ENCODE measurements at places on chromosomes 2 and 18.

DNA sequence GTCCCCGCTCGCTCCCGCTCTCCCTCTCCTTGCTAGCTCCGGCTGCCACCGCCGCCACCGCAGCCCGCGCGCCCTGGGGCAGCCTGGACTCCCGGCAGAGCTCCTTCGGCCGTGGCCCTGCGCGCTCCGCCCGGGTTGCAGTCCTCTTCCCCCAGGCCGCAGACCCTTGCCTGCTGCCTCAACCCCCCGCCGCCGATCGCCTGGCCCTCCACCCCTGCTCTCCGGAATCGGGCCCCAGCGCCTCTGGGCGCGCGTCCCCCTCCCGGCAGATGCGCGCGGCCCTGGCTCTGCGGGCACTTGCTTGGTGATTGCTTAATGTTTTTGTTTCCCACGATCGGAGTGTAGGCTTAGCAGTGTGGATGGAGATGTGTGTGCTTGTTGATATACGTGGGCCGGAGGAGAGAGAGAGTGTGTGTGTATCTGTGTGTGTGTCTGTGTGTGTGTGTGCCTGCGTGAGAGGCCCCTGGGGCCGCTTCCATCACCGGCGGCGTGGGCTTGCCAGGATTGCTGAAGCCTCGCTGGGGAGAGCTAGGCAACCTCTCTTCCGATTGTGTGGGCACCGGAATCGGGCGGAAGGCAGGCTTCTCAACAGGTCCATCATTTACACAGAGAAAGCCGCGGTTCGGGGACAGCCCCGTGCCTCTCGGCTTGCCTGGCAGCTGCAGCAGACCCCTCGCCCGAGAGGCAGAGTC lies 877 bp downstream of the INHBB start:
- DNase-seq, result no peak

DNA sequence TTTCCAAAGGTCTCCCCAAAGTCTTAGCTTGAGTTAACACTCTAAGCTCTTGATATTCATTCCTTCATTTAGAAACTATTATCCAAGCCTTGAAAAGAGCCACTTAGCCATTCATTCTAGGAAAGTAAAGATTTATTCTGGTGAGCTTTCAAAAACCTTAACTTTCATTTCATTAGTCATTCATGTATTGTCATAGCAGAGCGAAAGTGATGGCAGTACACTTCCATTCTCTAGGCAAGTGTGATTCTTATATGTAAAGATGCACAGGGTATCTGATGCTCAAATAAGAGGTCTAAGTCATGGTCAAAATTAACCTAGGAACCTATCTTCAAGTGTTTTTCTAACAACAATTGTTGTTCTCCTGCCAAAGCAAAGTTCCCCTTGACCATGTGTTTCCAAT lies 553.0 kb upstream of the FANCL start:
- no peak for DNase-seq

- no peak for DNase-seq
Measured at GRCh38 chr2:142603759-142604158, 273.7 kb upstream of the KYNU start.

DNA sequence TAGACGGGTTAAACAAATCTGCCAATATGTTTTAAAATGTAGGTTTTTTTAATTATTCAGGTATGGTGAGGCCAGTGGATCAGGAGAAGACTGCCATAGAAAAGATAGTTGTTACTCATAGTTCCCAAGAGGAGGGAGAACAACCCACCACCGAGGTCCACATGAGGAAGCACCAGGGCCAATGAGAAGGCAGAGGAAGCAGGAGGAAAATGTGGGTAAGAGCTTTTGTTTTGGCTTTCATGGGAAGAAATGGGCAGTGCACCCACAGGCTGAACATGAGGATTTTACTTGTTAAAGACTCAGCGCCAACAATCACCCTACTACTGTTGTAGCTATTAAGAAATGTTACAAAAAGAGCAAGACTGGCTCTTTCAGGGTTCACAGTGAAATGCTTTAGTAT lies 191.8 kb upstream of the HNMT start:
- DNase-seq, result no peak

DNA sequence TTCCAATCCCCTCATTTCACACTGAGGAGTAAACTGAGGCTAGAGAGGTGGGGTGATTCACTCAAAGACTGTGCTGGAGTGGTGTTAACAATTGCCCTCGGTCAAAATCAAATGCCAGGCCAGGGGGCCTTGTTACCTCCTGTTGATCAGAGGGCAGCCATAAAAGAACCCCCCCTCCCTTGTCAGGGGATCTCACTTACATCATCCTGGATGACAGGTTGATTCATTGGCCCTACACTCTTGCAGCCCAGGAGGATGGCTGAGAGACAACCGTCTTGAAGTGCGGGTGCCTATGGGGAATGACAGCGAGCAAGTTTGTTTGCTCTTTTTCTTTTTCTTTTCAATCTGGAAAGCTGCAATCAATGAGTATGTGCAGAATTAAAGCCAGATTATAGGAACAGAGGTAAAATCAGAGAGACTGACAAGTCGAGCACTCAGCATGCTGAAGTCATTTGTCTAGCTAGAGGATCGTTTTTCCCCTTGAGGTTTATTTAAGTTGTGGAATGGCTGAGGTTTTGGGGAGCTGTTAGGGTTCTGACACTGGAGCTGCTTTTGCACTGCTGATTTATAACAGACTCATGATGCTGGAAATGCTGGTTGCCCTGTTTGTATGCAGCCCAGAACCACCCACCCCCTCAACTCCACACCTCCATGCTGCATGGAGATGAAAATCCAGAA lies 26.4 kb upstream of the NRP2 start:
- no peak for DNase-seq

DNA sequence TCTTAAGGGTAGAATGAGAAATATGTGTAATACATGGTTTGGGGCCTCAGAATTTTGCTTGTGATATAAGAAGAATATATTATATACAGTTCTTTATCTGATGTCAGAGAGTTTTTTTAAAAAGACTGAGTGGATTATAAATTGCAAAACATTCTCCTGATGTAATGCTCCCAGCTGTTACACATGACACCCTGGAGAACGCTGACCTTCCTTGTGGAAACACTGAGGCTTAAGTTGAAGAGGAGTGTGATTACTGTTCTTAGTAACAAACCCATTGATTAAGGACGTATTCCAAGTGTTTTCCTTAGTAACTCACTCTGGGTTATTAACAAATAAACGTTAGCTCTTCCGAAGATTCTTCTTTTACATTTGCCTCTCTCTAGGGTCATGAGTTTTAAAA lies 1069.3 kb upstream of the CNTNAP5 start:
- no peak for DNase-seq

DNA sequence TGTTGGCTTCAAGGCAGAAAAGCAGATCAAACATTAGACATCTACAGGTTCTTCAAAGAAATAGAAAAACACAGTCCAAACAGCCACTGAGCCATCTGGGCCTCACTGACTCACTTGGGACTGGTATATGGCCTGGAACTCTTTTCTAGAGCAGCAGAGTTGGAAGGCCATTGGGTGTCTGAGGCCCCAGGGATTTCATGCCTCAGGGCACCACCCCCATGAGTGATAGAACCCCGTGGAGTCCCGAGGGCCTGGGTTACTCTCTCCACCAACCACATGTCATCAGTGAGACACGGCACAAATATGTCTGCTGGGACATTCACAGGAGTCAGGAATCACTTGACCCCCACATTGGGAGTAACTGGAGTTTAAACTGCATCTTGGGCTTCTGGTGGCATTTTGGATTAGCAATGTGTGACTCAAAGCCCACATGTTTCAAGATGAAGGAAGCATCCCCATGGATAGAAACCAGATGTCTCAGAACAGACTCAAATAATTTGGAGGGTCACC lies 44.0 kb downstream of the CAPN13 start:
- no peak for DNase-seq

- no peak for DNase-seq
Measured at GRCh38 chr2:49286045-49286444, 131.7 kb upstream of the FSHR start.

DNA sequence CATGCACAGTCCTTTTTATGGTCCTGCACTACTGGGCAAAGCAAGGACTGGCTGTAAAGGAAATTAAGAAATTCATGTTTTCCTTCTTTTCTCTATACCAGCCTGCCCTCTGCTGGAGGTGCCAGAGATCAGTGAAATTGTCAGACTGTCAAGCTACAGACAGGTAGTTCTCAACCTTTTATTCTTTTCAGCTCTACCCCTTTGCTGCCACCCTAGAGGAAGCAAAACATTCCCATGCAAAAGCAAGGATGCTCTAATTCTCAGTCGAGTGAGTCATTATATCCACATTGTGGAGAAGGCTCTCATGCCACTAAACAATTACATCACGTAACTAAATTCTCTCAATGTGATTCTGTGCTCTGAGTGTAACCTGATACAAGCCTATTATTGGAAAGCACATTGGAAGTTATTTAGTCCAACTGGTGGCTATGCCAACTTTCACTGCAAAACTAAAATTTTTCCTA lies 25.0 kb upstream of the RAPGEF4 start:
- no peak for DNase-seq

DNA sequence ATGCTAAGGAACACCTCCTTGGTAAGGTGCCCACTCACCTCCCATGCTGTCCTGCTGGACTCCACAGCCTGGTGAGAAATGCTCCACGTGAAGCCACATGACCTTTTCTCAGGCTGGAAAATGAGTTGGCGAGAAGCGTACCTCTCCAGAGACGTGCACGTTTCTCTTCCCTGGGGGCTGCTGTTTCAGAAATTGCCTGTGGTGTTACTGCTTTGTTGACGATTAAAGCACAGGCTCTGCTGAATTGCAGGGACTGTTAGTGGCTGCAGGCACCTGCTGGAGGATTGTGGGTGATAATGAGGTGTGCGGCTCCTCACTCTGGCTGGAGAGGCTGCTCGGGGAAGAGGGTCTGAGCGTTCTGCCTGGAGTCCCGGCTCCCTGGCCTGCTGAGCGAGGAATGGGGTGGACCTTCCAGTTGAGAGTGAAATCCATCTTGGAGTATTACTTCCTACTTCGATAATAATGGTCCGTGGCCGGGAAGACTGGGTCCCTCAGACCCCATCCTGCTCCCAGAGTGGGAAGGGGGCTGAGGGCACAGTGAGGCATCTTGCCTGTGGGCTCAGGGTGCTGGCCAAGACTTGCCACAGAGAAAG lies 199.3 kb upstream of the HDAC4 start:
- DNase-seq, result no peak

GRCh38 chr2:102142829-102143449 lies 393 bp downstream of the IL1R1 start:
- DNase-seq, result no peak

DNA sequence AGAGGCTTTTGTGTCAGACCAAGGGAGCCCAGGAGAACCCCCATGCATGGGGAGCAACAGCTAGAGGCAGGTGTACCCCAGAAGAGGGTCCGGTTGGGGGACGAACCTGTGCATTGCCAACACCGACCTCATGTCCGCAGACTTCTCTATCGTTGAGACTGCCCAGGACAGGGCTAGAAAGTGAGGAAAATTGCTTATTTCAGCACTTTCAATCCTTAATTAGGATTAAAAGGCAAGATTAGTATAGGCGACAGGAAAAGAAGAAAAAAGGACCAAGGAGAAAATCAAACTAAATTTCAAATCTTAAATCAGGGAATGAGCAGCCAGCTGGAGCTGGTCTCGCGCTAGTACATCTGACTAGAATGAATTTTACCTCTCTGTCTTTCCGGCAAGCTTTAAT lies 438.9 kb upstream of the SOX11 start:
- DNase-seq, result no peak

- no peak for DNase-seq
Measured at GRCh38 chr2:9837451-9837850, 5.8 kb upstream of the TAF1B start.

DNA sequence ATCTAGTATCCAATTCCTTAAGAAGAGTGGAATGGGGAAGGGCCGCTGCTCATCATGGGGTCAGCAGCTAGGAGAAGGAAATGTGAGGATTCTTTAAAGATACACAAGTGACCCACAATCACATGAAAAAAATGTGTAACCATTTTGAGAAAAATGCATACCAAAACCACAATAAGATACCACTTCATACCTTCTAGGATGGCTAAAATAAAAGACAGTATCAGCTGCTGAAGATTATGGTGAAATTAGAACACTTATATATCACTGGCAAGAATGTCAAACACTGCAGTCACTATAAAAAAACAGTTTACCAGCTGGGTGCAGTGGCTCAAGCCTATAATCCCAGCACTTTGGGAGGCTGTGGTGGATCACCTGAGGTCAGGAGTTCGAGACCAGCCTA lies 67.9 kb downstream of the C2orf74 start:
- no peak for DNase-seq

GRCh38 chr2:145931781-145932395 lies 1412.0 kb upstream of the ZEB2 start:
- DNase-seq, result no peak

GRCh38 chr2:25062511-25062917 lies 20.6 kb downstream of the EFR3B start:
- DNase-seq, result no peak

GRCh38 chr18:58268849-58269248 lies 224.8 kb downstream of the NEDD4L start:
- no peak for DNase-seq

DNA sequence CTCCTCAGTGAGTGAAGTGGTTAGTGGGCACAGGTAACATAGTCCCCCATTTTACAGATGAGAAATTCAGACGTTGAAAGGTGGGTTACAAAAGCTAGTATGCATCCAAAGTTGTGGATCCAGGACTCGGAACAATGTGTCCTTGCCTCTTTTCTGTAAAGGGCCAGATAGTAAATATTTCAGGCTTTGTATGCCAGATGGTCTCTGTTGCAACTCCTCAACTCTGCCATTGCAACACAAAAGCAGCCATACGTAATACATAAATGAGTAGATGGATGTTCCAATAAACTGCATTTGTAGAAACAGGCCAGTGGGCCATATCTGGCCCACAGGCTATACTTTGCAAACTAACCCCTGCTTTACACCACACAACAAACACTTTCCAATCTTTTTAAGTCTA lies 166.6 kb upstream of the PKDCC start:
- DNase-seq, result no peak

GRCh38 chr2:111161971-111162370 lies 41.3 kb downstream of the BCL2L11 start:
- no peak for DNase-seq

DNA sequence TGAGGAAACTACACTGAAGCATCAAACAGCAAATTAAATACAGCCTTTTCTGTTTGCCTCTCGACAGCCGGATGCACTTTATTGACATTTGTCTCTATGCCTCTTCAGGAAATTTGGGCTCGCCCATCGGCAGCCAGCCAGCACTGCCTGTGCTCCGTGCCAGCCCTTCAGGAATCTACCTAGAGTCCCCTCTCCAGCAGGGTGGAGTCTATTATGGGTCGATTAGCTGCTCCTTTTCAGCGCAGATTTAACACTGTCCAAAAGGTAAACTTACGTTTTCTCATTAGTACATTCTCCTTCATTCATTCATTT lies 91.5 kb downstream of the MYCN start:
- no peak for DNase-seq
